Neuronal stem cell (in vitro differentiated cells): ENCODE measurements at places on chromosomes 4 and X.

- no peak for DNase-seq
Observed at GRCh38 chr4:159283696-159284095, 180.8 kb downstream of the RAPGEF2 start.

GRCh38 chr4:167775375-167775774 is 317.0 kb upstream of the ANXA10 start:
- DNase-seq: no peak

GRCh38 chrX:53128097-53128749 is 34.3 kb downstream of the KANTR start:
- no peak for DNase-seq

GRCh38 chr4:78544678-78545077 is 6.9 kb upstream of the ANXA3 start:
- DNase-seq: no peak

DNA sequence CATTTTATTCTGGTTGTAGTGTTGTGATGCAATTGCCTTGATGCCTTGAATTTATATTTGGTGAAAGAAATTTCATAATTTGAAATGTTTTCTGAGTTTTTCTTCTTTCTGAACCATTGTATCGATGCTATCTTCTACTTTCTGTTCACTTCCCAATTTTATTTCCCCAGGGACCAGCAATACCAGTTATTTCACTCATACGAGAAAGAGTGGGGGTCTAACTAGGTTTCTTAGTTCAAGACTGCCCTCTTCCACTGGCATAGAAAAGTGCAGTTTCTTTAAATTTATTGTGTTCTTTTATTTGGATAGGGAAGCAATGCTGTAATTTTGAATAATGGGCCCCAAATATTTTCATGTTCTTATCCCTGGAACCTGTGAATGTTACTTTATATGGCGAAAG is 544.0 kb upstream of the ADGRL3 start:
- DNase-seq: no peak
